ENCODE measurements at places on chromosomes 1 and 21.

- DNase-seq: no peak
Measured at GRCh38 chr21:22343721-22344120, 1345.5 kb downstream of the NCAM2 start.

GRCh38 chr1:116494353-116494692, 76.5 kb downstream of the CD58 start:
- DNase-seq: no peak

DNA sequence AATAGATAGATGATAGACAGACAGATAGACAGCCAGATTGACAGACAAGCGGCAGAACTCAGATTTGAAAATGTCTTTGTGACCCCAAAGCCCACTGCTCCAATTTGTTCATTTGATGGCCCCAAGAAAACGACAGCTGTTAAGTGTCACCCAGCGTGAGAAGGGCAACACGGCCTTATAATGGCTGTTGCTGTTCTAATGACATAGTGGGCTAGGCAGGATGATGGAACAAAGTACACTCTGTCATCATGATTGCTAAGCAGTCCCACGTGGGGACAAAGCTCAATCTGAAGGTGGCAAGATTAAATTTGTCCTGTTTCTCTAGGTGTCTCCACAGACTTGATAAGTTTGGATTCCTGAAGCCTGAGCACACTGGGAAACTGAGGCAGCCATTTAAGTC, 112.9 kb downstream of the DAB1 start:
- no peak for DNase-seq

GRCh38 chr1:185960422-185961321, 226.5 kb downstream of the HMCN1 start:
- no peak for DNase-seq

DNA sequence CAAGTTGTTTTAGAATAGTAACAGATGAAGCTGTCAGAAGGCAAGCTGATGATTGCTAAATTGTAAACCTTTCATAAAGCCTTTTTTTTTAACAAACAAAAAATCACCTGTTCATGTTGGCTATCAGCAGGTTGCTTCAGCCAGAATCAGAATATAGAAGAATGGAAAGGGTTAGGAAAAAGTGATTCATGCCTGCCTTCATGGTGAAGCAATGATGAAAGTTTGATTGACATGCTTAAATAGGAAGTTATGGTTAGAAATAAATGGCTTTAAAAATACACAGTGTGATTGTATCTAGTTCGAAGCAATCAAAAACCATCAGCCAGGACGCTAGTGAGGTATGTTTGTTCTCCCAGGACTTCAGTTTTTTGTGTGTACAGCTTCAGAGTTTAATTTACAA, 37.9 kb downstream of the GABPA start:
- no peak for DNase-seq

DNA sequence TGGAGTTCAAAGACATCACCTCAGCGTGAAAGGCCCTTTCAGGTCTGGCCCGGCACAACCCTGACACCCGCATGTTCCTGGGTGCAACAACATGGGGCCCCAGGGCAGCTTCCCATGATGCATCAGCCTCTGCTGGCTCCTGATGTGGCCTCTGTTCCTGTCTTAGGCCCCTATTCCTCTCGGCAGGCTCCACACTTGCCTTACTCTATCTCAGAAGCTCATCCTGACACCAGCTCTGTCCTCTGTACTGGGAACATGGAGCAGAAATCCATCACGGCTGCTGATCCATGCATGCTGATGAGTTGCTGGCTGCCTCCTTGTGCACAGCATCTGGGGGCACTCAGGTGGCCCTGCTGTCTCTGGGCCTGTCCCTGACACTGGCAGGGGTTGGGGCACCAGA, 74.6 kb downstream of the ADARB1 start:
- DNase-seq: no peak

DNA sequence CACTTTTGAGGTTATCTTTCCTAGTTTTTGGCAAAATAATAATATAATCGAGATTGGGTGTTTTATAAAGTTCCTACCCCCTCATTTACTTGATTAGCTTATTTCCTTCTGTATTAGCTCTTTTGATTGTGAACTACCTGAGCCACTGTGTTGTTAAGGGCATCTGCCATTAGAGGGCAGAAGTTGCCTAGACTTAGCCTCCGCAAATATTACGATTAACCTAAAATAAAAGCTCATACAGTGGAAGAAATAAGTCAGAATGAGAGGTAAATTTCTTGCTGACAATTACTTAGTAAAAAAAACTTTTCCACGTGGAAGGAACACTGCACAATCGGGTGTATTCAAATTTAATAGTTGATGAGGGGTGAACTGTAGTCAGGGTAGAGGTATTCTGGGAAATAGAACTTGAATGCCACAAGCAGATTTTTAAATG, 2.3 kb downstream of the H3-3A start:
- no peak for DNase-seq

Measured in activated T-helper 1 cell treated with anti-CD3 and anti-CD28 coated beads, Interleukin-2, amount 50 U/mL, for 16 hours (primary cell).